ENCODE measurements at places on chromosomes 16 and 17.

GRCh38 chr16:74698222-74698621 lies 2.4 kb downstream of the MLKL start:
- no peak for DNase-seq

GRCh38 chr16:84764970-84765369 lies 54.8 kb upstream of the CRISPLD2 start:
- no peak for DNase-seq

- DNase-seq: no peak
Measured at GRCh38 chr16:31700200-31700529, 172.5 kb downstream of the AHSP start.

- DNase-seq: no peak
Measured at GRCh38 chr16:85628645-85629044, 15.5 kb downstream of the GSE1 start.

DNA sequence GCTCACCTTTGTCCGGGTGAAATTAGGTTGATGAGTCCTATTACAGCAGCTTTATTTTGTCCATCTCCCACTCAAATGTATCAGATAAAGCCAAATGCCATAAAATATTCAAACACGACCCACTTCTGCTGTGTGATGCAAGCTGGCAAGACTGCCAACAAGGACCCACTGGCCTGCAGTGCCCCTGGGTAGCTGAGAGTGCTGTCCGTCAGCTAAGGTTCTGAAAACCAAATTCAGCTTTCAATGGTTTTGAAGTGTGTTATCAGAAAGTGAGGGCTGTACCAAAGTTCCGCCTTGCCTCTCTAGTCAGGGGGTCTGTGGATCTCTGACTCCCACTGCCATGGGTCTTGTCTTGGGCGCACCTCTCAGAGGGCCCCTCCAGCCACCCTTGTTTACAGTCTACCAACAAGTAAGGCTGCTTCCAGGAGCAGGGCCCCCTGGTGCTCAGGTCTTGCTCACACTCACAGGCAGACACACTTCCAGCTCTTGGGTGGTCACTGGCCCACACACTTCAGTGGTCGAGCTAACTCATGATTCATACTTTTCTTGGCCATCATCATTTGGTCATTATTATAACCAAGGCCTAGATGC lies 10.5 kb upstream of the CCDC182 start:
- DNase-seq: no peak

DNA sequence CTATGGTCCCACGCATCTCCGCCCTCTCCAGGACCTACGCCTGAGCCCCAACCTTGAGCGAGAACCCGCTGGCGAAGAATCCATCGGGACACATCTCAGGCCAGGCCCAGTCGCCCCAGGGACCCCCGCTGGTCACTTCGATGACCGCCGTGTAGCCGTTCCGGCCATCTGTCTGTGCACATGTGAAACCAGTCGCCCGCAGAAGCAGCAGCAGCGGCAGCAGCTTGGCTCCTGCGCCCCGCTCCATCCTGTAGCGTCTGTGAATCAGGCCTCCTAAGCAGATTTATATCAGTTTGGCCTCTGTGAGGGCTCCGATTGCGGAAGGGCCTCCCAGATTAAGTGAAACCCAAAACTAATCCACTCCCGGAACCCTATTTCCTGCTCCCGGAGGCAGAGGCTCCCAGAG lies at the start of gene VMO1:
TSS of gene VMO1 (minus strand) at position 259 of the 406 bp plus-strand sequence. CDS start at position 247, 12 bp downstream.
- DNase-seq: no peak

GRCh38 chr17:10875984-10876555 lies 38.2 kb upstream of the PIRT start:
- DNase-seq: peak; percentile 12

DNA sequence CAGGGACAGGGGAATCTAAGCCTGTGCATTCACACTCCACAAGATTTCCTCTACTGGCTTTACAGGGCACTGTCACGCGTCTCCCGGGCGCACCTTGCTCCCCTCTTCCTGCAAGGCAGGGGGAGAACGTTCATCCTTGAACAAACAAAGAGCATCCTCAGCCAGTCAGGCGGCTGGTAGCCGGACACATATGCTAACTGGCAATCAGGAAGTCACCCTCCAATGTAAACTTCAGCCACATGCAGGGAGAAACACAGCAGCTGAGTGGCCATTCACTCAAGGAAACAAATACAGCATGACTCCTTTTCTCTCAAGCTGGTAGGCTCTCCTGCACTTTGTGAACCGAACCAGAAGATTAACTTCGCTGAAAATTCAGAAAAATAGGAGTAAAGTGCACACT lies 10.8 kb upstream of the HSBP1 start:
- DNase-seq: no peak

DNA sequence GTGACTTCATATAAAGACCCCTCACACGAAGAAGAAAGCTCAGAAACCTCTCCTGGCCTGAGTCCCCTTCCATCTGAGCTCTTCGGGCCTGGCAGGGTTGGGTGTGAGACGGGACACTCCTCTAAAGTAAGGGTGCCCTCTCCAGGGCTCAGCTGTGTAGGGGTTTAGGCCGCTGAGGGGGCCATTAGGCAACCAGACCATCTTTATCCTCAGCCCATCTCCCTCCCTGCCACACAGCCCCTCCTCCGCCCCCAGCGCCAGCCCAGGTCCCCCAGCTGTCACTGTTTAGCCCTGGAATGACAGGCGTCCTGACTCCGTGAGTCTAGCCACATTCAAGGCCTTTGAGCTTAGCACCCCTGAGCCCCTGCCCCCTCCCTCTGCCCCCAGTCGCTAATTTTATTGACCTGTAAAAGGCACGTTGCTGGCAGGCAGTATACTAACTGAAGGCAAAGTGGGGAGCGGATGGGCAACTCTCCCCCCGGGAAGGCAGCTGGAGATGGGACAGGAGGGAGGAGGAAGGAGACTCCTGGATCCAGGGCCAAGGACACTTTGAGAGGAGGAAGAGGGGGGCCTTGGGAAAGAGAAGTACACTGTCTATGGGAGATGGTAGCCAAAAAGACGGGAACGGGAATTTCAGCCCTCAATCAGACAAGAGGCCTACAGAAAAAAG lies 592 bp upstream of the ZNF385C start:
- no peak for DNase-seq

DNA sequence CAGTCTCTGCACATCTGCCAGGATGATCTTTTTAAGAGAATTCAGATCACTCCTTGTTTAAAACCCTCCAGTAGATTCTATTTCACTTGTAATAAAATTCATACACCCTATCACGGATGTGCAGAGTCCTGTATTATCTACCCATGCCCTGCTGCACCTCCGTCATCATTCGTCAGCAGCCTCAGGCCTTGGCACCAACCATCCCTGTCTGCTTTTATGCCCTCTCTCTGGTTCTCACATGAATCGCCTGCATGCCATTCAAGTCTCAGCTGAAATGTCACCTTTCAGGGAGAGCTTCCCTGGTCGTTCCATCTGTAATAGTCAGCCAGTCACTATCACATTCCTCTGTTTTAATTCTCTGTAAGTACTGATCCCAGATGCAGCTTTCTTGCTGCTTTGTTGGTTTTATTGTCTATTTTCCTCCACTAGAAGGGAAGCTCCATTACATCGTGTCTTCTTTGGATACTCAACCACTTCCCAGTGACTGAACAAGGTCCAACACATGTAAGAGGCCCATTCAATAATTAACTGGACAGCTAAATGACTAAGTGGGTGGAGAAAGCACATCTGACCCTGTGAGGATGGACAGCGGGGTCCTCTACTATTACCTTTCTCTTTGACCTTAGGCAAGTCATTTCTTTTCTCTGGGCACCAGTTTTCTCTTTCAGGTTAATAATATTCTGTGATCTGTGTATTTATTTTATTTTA lies 81.2 kb upstream of the GOT2 start:
- DNase-seq: no peak

Measured in activated naive CD4-positive, alpha-beta T cell treated with anti-CD3 and anti-CD28 coated beads, Interleukin-2, amount 50 U/mL, for 16 hours (primary cell).